ENCODE measurements at places on chromosomes 1 and 21.

- no peak for DNase-seq
Measured at GRCh38 chr1:3078430-3078861, 9.4 kb downstream of the PRDM16 start.

GRCh38 chr1:216793303-216793702, 70.1 kb upstream of the ESRRG start:
- DNase-seq, result no peak

GRCh38 chr21:39095681-39096080, 87.6 kb downstream of the PSMG1 start:
- no peak for DNase-seq

DNA sequence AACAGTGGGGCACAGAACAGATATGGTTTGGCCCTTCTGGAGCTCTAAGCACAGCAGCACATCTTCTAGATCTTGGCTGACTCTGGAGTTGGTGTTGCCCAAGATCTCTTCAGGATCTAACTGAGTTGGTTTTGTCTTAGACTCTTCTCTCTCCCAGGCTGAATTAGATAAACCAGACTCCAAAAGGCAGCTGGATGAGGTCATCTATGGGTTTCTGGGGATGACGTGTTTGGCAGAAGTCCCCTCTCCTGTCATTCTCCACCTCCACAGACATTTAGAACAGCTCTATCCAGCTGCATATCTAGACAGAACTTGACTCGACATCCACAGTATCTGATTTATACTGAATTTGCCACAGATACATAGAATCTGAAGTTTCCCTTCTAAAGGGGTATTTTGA, 75.3 kb downstream of the ST6GALNAC5 start:
- DNase-seq, result no peak

DNA sequence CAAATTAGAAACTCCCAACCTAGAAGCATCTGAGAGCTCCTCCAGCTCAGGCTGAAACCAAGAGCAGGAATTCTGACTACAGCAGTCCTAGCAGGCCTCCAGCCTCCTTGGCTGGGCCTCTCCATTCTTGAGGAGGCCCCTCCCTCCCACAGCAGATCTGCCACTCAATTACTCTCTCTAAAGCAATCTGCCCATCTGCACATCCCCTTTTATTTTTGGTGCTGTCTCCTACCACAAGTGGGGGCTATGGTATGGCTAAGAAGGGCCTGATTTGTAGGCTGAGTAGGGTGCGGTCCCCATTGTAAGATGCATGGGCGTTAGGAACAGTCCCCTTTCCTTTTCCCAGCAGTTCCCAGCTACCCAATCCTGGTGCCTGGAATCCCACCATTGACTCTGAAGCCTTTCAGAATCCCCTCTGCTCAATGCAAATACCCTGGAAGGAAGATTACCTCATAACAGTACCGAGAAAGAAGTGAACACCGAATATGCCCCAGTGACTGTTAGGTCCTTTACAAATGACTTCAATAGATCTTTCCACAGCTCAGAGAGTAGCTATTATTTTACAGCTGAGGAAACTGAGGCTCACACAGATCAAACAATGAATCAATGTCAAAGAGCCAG, 11.6 kb upstream of the TTC39A start:
- no peak for DNase-seq

DNA sequence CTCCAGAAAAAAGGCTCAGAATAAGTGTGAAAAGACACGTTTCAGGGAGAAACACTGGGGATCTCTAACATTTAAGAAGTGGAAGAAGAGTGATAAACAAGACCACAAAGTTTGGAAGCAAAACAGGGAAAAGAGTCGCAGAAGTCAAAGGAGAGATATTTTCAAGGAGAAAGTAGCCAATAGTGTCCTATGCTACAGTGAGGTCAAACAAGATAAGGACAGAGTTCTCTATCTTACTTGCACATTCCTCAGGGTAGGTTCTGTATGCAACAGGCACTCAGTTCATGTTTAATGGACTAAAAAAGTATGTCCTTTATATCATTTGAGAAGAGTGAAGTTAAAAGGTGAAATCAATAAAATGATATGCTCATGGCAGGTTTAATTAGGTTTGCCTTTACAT, 13.8 kb upstream of the EDEM3 start:
- DNase-seq, result no peak

DNA sequence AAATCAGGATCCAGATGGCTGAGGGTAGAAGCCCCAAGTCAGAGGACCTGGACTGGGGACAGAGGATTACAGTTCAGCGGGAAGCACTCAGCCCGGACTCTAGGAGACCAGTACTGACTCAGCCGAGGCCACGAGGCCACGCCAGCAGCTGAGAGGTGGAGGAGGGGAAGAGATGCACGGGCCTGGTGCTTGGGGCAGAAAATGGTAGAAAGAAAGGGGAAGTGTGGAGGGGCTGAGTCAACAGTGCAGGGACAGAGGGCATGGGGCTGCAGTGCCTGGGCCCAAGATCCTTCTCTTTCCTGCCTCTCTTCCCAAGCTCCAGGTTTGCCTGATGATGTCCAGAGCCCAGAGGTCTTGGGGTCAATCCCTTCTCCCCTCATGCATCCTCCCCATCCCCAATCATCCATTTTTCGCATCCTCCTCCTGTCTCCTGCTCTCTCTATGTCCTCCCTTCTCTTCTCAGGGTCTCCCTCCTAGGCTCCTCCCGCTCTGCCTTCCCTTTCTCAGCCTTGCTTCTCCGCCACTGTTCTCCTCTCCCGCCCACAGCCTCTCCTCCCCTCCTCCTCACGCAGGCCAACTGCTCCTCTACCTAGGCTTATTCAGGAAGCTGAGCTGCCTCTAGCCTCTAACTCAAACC, 7.7 kb downstream of the ARHGEF2 start:
- peak; percentile 37 for DNase-seq

DNA sequence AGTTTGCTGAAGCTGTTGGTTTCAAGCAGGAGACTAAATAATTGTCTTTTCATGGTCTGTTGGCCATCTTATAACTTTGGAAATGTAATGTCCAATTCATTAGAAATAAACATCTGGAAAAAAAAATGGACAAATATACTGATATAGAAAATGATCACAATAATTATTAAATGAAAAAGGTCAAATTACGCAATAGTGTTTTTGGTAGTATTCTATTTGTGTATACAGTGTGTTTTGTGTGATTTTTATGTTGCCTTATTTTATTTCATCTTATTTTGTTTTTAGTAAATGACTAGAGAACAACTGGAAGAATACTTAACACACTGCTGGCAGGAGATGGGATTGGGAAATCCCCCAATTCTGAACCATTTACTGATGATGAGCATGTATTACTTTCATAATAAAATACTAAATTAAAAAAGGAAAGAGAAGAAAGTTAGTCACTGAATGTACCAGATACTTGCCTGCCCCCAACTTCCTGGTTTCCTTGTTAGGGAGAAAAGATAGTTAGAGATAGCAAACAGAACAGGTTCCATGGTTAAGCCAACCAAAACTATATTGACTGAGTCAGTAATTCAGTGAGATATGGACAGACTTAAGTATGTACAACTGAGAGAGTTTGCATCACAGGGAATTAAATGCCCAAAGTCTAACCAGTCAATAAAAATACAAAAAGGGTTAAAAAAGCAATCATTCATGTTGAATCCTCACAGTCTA, 24.0 kb upstream of the SAMD13 start:
- no peak for DNase-seq

DNA sequence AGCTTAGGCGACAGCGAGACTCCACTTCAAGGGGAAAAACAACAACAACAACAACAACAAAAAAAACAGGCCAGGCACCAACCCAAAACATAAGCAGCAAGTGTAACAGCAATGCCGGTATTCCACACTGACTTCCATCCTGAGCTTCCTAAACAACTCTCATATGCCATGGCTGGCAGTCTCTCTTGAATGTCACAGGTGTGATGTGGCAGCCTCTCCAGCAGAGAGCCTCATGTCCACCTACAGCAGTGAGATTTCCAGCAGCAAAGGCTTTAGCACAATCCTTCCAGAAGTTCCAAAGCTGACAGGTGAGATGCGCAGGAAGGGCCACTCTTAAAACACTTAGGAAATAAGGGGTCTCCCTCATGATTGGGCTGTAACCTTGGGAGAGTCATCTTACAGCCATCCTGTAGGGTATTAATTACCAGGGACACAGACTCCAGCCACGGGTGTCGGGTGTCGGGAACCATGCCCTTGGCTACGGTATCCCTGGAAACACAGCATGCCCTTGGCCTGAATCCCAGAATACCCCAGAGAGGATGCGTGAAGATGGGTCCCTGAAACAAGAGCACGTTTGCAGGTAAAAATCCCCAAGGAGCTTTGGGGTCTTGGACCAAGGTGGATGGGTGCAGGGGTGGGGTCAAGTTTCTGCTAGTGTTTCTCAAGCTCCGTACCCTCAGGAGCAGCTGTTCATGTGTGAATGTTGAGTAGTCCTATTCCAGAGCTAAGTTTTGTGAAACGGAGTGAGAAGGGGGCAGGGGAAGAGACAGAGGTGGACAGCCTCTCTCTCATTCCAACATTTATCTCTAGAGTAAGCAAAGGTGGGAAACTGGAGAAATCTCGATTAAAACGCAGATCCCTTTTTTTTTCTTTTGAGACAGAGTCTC, 31.4 kb downstream of the CLSTN1 start:
- no peak for DNase-seq

DNA sequence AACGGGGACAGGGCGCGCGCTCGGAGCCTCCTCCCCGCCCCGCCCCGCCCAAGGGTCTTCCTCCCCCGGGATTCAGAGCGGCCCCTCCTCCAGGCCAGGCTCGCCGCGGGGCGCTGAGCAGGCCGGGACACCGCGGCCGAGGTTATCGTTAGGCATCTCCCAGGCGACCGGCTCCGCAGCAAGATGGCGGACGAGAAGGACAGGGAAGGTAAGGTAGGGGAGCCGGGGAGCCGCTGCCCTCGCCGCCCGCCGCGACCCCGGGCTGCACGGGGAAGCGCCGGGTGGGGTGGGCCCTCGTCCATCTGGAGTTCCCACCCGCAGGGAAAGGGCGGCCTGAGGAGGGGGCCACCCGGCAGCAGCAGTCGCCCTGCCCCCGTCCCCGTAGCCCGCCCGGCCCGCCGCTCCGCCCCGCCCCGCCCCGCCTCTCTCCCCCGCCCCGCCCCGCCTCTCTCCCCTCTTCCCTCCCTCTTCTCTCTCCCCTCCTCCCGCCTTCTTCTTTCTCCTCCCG, 105.9 kb upstream of the HNRNPU start:
- DNase-seq, result no peak

DNA sequence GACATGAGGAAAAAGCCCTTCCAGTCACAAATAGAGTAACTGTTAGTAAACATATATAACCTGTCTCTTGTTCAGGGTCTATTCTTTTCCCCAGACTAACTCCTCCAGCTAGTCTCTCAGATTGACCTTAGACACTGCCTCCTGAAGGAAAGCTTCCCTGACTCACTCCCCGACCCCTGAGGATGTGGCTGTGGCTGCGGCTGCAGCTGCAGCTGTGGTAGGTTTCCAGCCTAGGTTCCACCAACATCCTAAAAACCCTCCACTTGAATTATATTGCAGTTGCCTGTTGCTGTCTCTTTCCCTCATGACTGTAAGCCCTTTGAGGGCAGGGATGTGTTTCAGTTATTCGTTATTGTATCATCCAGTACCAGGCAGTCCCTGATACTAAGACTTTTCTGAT, 132.9 kb upstream of the C1orf21 start:
- DNase-seq, result no peak

DNA sequence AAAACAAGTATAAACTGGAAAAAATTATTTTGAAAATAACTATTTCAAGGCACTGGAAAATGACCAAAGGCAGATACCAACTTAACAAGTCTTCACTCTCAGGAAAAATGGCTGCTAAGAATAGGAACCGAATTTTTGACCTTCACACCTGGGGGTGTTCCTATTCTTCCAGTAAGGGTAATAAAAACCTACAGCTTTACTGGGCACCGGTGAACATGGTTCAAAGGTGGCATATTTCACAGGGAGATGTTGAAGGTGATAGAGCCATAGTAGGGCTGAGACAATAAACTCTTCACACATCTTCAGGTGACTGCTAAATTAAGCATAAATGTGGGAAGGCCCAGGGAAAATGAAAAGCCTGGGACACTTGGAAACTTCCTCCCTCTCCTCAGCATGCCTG, 65.4 kb upstream of the IFFO2 start:
- DNase-seq, result no peak

DNA sequence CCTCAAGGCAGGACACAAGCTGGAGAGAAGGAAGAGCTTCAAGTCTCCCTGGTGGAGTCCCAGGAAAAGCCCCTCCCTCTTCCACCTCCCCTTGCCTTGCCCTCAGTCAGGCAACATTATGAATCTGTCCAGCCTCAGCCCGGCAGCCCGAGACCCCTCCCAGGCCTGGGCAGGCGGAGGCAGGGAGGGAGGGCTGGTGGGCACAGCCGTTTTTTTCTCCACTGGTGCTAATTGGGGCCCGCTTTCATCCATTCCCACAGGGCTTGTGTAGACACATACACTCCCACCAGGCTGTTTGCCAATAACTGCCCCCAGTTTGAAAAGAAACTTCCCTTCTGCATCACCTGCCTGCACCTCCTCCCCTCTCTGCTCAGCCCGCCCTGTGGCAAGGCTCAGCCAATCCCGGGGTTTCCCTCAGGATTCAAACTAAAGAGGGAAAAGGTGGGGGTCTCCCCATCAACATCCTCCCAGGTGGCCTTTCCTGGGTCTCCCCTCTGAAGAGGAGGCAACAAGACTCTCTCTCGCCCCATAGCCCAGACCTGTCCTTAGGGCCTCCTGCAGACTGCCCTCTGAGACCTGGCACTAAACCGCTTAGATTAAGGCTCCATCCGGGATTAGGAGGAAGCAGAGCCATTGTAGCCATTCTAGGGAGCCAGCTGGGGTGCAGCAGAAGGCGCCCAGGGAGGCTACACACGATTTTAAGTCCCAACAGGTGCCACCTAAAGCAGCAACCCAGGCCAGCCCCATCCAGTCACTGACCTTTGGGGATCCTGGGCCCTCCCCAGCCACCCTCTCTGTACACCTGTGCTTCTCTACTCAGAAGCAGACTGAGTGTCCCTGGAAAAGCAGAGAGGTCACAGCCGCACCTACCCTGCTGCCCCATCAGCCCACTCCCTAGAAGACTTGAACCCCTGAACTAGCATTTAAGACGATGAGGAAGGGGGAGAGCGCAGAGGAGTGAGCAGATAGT, 3.5 kb downstream of the IGSF9 start:
- DNase-seq, result no peak

- DNase-seq, result no peak
Measured at GRCh38 chr1:26496861-26497260, 24.6 kb downstream of the HMGN2 start.

DNA sequence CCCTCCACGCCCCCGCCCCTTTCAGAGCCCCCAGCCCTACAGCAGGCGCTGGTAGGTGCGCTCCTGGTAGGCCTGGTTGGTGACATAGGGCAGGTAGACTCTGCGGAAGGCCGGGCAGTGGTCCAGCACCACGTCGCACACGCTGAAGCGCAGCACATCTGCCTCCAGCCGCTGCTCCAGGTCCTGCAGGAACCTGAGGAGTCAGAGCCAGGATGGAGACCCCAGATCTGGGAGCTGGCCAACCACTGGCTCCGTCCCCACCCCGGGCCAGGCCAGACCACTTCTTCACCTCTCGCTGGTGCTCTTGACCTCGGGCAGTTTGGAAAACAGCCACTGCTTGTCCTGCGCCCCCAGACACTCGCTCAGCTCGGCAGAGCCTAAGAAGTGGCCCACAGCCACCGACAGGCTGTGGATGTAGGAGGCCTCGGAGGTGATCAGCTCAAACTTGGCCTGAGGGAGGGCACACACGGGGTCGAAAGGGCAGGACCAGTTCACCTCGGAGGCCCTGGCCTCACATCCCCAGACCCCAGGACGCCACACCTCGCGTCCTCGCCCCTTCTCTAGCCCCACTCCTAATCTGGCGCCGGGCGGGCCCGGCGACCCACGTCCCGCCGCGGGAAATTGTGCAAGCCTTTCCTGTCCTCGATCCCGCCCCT, 6.4 kb downstream of the ARHGEF19 start:
- DNase-seq, result no peak

GRCh38 chr1:6152181-6152580, 27.9 kb downstream of the CHD5 start:
- no peak for DNase-seq

GRCh38 chr1:46012236-46012635, 120.2 kb downstream of the PIK3R3 start:
- peak; percentile 44 for DNase-seq
